ENCODE measurements at places on chromosomes 5 and 9. TPM values are rescaled to one million over a fixed set of nuclear protein-coding genes. Genes with fewer than 3 reads are reported as not detected.

The OTULIN gene
- total RNA-seq: 23.4 TPM

The EGFLAM gene
- 24.9 TPM for total RNA-seq

The ITGA2 gene
- total RNA-seq: 1.4 TPM

The SPATA6L gene
- 1.8 TPM for total RNA-seq

The LCN6 gene
- total RNA-seq: not detected

The SLC6A19 gene
- not detected for total RNA-seq

The PTPDC1 gene
- 12.1 TPM for total RNA-seq

The HTR4 gene
- total RNA-seq: 0.11 TPM

The SHISAL2B gene
- total RNA-seq: not detected

The ZNF618 gene
- total RNA-seq: 9.8 TPM
